Large intestine (tissue), 12 donors: ENCODE measurements at places on chromosomes 7 and 10. TPM values are rescaled to one million over a fixed set of nuclear protein-coding genes. Genes with fewer than 3 reads are reported as not detected.
A peak's percentile ranks its signal among the peaks of the same experiment; 100 is the strongest.

- DNase-seq = no peak
Observed at GRCh38 chr10:90845726-90846125, 12.1 kb downstream of the HTR7 start.

GRCh38 chr10:95850791-95851190 lies 57.0 kb upstream of the CC2D2B start:
- DNase-seq = no peak

The RET gene
- polyA plus RNA-seq = 20.1 TPM

- no peak for DNase-seq
Observed at GRCh38 chr10:100041306-100042002, 31.7 kb upstream of the DNMBP start.

The TCAF2 gene
- polyA plus RNA-seq = 0.99 TPM

GRCh38 chr7:46319841-46320240 lies 398.8 kb upstream of the IGFBP3 start:
- DNase-seq = no peak

- DNase-seq = no peak
Observed at GRCh38 chr7:98211221-98211675, at the start of gene BHLHA15. TSS of gene BHLHA15 (plus strand) at chr7:98211439. CDS start at chr7:98212310, 871 bp downstream.

The RELN gene
- polyA plus RNA-seq = 5.0 TPM

- no peak for DNase-seq
Observed at GRCh38 chr10:34637418-34637911, 177.6 kb downstream of the PARD3 start.

- DNase-seq = no peak
Observed at GRCh38 chr7:140022582-140023211, 40.1 kb downstream of the PARP12 start.

GRCh38 chr10:35336921-35337823 lies 863 bp downstream of the CCNY start:
- peak; percentile 59 for DNase-seq

The PAX4 gene
- polyA plus RNA-seq = 2.8 TPM
